ENCODE measurements at places on chromosomes 4 and X. TPM values are rescaled to one million over a fixed set of nuclear protein-coding genes. Genes with fewer than 3 reads are reported as not detected.

DNA sequence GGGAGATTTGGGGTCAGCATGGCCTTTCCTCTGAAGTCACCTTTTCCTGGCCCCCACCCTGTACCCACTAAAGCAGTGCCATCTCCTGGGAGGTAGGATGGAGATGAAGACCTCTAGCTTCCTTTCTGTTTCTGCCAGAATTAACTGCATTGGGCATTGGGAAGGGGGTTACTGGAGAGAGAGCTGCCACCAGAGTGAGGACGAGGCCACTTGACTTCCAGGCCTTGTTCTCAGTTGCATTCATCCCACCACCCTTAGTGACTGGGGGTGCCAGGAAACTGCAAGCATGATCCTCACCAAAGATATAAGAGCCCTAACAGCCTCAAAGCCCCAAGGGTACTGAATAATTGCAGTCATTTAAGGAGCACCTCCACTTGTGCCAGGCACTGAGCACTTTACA, 15.8 kb downstream of the SASH3 start:
- no peak for DNase-seq

GRCh38 chr4:171621646-171622045, 191.6 kb upstream of the GALNTL6 start:
- DNase-seq, result no peak

DNA sequence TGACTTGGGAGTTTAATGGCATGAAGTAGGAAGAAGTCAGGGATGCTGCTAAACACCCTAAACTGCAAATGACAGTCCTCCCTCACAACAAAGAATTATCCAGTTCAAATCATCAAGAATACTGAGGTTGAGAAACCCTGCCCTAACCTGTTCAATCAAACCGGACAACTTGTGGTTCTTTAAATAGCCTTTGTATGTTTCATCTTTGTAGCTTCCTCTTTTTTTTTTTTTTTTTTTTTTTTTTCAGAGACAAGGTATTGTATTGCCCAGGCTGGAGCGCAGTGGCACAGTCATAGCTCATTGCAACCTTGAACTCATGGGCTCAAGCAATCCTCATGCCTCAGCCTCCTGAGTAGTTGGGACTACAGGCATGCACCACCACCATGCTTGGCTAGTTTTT, 52.5 kb upstream of the TTC29 start:
- DNase-seq, result no peak

GRCh38 chr4:159284113-159284512, 181.2 kb downstream of the RAPGEF2 start:
- no peak for DNase-seq

DNA sequence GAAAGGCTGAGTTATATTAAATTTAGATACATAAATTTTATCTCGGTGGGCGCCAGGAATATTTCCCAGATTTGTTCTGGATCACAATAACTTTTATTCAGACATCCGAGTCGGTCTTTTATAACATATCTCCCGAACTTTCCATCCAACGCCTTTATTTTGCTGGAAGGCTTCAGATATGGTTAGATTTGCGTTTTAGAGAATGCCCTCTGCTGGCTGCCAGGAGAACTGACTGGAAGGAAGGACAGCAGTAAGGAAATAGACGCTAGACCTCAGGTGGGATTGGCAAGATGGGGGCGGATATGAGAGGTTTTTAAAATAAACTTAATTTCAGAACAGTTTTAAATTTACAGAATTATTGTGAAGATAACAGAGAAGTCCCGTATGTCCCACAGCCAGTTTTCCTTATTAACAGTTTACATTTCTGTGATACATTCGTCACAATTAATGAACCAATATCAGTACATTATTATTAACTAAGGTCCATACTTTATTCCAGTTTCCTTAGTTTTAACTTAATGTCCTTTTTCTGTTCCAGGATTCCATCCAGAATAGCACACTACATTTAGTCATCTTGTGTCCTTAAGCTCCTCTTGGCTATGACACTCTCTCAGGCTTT, 4.6 kb upstream of the KANTR start:
- DNase-seq, result no peak

DNA sequence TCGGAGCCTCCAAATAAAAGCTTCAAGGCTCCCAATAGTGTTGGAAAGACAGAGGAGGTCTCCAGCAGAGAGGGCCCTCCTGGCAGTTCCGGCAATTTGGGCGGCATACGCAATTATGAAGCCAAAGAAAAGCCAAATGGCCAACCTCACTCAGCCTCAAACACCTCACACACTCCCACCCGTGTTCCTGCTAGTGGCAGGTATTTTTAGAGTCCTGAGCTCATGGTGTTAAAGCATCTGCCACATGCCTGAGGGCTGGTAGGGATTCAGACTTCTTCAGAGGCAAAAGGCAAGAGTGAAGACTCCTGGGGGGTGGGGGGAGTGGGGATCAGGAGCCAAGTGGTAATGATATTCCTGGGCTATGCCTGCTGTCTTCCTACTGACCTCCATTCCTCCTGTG, 7.4 kb downstream of the RAB33A start:
- DNase-seq, result no peak

Gene GDPD2
- not detected for total RNA-seq

Gene POU3F4
- total RNA-seq, result not detected

Gene CXCL1
- total RNA-seq, result 0.38 TPM

- no peak for DNase-seq
These were observed 1112.7 kb downstream of the PDHA2 start for GRCh38 chr4:96952610-96953009.

DNA sequence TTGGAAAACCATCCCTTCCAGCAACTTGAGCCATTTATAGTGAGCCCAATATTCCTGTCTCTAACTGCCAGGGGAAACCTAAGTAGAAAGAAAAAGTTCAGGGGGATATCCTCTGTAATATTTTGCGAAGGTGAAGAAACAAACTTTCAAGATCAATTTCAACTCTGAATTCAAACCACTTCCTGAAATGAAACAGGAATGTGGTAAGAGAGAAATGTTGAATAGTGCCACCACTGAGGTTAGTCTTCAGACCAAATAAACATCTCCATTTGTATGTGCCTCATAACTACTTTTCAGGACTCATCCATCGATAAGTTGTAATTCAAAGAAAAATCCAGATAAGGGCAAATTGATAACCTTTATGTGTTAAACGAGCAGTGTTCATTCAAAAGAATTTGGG, 128.7 kb downstream of the GABRB1 start:
- DNase-seq, result no peak

Gene NSUN7
- not detected for total RNA-seq

DNA sequence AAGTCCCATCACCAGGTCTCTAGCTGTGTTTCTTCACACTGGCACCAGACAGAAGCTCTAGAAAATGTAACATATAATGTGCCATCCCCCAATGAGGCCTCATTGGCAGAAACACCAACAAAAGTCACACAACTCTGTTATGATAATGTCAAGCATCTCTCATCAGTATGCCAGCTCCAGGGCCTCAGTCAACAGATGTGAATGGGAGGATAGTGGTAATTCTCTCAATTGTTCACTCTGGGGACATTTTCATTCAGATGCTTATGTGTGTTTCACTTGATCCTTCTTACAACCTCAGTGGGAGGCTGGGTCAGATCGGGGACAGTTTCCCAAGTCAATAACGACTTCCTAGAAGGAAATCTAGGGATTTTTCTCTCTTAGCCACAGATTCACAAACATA, 57.5 kb upstream of the SCOC start:
- DNase-seq, result no peak

DNA sequence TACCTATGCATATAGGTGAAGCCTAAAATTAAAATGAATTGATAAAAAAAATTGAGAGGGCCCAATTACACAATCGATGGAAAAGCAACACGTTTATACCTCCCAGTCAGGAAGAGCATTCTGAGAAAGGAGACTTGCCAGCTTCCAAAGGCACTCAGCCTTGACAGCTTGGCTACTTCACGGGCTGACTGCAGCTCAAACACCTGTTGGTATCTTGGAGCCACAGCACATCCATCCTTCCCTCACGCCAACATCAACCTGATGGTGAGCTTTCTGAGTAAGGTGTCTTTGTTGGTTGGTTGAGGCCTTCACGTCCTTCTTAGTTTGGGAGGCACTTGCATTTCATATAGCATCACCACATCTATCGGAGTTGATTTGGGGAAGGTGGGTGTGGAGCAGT, 598.9 kb upstream of the DIPK2B start:
- DNase-seq, result no peak

DNA sequence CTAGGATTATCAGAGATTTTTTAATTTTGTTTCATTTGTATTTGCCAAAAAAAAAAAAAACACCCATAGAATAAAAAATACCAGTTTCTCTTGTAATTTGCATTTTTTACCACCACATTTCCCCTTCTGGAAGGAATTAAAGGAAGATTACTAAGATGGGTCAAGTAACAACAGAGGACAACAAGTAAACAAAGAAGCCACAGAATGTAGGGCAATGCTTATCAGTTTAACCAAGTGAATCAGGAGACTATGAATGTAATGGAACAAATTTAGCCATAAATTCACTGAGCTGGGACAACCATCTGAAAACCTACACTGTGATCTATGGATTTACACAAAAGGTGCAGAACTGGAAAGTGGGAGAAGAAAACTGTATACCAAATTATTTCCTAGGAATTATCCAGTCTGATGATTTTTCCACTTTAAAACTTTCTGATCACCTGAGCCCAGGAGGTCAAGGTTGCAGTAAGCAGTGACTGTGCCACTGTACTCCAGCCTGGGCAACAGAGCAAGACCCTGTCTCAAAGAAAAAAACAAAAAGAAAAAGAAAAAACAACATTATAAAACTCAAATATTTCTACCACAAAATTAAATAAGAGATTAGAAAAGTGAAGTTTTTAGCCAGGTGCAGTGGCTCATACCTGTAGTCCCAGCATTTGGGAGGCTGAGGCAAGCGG, 32.4 kb downstream of the LRBA start:
- DNase-seq, result no peak

DNA sequence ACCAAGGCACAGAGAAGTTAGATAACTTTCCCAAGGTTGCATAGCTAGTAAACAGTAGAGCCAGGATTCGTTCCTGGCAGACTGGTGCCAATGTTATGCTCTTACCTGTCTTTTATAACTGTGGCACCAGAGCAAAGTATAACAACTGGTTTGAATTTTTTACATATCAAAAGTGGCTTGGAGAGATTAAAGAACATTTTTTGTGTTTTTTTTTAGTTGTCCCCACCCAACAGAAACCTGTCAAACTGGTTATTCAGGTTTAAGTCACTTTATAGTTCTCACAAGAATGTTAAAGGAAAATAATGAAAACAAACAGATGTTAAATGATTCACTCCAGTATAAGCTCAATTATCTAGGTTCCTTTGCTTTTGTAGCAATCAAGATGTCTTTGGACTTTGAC, 15.6 kb upstream of the FAM47E start:
- no peak for DNase-seq

Gene EDA2R
- total RNA-seq, result 2.1 TPM

Gene HSFX1
- 1.5 TPM for total RNA-seq

DNA sequence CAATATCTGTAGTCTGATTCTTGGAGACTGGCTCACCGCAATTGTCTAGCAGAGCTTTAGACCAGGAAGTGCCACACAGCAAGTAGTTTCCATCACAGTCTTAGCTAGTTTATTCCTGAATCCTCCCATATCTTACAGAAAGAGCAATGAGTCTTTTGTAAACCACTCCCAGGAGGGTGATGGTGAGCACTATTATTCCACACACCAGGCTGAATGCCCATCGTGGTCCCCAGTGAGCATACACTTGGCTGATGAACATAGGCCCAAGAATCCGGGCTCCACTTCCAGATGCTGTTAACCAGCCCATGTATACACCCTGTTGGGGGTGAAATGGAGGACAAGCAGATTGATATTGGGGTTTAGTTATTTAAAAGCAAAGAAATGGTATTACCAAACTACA, 39.8 kb downstream of the PLK4 start:
- no peak for DNase-seq

DNA sequence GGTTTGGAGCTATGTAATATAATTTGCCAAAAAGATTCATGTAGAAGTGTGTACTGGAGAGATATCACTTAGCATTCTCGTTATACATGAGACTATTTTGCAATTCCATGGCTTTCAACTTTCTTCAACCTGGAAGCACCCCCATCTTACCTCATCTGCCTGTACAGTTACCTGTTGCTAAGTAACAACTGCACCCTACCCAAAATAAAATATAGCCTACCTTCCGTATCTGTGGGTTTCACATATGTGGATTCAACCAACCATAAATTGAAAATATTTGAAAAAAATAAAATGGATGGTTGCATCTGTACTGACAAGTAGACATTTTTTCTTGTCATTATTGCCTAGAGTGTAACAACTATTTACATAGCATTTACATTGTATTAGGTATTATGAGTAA, 278.3 kb downstream of the PPP1R2C start:
- DNase-seq, result no peak

Measured in SJSA1 (cell line).